ENCODE measurements at places on chromosomes 16 and 17.

- DNase-seq = no peak
Observed at GRCh38 chr16:7820816-7821215, 488.2 kb downstream of the RBFOX1 start.

GRCh38 chr16:12067714-12068401, 91.3 kb downstream of the SNX29 start:
- peak; percentile 91 for DNase-seq

DNA sequence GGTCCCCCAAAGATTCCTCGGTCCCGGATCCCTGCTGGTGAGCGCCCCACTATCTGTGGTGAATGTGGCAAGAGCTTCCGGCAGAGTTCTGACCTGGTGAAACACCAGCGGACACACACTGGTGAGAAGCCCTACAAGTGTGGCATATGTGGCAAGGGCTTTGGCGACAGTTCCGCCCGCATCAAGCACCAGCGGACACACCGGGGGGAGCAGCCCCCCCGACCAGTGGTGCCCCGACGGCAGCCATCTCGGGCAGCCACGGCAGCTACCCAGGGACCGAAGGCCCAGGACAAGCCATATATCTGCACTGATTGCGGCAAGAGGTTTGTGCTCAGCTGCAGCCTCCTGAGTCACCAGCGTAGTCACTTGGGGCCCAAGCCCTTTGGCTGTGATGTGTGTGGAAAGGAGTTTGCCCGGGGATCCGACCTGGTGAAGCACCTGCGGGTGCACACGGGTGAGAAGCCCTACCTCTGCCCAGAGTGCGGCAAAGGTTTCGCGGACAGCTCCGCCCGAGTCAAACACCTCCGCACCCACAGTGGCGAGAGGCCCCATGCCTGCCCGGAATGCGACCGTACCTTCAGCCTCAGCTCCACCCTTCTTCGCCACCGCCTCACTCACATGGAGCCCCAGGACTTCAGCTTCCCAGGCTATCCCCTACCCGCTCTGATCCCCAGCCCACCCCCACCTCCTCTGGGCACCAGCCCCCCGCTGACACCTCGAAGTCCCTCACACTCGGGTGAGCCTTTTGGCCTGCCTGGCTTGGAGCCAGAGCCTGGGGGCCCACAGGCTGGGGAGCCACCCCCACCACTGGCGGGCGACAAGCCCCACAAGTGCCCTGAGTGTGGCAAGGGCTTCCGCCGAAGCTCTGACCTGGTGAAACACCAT, 2.8 kb downstream of the ZNF48 start:
- DNase-seq = no peak

DNA sequence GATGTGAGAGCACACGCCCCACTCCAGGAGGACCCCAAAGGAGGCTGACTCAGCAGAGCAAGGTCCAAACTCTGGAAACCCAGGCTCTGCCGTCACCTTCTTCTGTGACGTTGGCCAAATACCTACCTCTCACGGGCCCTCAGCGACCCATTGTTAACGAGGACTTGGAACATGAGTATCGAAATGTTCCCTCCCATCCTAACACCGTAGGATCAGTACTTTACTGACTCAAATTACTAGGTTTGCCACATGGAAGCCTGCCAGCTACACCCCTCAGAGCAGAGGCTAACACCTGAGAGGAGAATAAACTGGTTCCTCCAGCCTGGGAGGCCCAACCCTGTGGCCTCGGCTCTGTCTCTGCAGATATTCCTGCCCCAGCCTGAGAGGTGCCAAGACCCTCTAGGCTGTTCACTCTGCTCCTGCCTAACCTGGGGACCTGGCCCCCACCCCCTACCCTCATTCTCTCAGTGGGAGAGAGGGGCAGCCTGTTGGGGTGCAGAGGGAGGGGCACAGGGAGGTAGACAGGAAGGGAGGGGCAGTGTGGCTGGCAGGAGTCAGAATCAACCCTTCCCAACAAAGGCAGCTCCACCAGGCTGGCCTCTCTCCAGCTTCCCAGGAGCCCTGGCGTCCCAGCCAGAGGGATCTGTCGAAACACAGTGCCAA, 4.4 kb downstream of the PITPNM3 start:
- DNase-seq = peak; percentile 30

GRCh38 chr17:75549246-75550138, 24.0 kb downstream of the LLGL2 start:
- no peak for DNase-seq

- no peak for DNase-seq
Observed at GRCh38 chr16:1288813-1289476, 20.5 kb upstream of the UBE2I start.

DNA sequence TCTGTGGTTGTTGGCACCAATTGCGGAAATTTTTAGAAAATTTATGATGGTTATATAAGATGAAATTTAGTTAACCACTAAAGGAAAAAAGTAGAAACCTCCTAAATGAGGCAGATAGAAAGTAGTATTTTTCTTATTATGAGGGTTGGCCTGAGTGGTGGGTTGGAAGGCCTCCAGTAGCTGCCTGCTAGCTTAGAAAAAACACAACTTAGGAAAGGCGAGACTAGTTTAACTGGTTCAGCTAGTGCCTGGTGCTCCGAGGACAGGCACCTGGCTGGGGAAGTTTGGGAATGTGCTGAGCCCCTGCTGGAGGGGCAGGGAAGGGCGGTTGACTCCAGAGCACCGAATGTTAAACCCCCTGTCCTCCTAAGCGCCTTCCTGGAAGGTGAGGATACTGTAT, 19.9 kb downstream of the LDHD start:
- no peak for DNase-seq

- no peak for DNase-seq
Observed at GRCh38 chr16:1174477-1175357, 21.8 kb downstream of the CACNA1H start.

DNA sequence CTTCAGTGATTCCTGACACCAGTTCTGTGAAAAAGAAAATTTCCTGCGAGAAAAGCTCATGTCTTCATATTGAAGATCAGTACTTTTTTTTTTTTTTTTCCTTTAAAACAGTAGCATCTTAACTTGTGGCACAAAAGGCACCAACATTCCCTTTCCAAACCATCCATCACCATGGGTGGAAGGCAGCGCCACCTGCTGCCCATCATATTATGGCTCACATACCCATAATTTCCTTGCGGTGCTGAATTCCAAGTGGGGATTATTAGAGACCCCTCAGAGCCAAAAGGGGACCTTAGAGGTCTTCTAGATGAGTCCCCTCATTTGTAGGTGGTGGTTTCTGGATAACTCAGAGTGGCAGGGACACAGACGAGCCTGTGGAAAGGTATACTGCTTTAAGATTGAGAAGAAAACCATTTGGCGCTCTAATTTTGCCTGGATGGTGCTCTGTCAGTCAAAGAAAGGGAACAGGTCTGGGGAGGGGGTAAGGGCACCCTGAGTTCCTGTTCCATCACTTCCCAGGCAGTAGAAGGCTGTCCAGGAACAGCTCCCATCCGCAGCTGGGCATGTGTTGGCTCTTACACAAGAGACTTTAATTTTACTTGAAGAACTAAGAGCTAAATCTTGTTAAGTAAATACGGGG, 7.9 kb upstream of the SOST start:
- DNase-seq = peak; percentile 73

GRCh38 chr17:27983853-27984252, 58.6 kb upstream of the NLK start:
- DNase-seq = no peak

DNA sequence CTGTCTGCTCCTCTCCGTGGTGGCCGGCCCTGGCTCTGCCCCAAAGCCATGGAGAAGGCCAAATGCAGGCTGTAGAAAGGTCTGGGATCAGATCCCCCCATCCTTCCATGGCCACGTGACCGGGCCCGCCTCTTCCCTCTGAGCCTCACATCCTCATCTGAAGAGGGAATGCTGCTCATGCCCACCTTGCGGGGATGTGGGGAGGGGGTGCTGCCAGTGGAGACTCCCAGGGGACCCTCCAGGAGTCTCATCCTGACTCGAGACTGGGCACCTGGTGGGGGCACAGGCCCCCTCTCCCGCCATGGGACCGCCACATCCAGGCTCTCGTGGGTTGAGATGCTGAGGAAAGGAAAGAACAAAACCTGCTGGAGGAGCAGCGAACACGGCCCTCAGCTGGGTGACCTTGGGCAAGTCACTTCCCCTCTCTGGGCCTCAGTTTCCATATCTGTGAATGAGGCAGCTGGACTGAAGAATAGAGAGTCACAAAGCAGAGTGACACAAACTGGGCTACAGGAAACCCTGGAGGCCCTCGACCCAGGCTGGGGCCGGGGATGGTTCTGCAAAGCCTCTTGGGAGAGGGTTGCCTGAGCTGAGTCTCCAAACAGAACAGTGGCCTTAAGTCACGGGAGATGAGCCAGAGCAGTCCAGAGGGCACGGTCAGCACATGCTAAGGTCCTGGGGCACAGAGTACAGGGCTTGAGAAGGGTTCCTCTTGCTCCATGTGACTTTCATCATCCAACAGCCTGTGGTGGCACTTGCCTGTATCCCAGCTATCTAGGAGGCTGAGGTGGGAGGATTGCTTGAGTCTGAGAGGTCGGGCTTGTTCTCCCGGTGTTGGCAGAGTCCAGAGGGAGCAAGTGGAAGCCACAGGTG, 30.1 kb downstream of the SOCS1 start:
- DNase-seq = no peak

- peak; percentile 73 for DNase-seq
Observed at GRCh38 chr16:87780385-87780989, 14.7 kb upstream of the KLHDC4 start.

DNA sequence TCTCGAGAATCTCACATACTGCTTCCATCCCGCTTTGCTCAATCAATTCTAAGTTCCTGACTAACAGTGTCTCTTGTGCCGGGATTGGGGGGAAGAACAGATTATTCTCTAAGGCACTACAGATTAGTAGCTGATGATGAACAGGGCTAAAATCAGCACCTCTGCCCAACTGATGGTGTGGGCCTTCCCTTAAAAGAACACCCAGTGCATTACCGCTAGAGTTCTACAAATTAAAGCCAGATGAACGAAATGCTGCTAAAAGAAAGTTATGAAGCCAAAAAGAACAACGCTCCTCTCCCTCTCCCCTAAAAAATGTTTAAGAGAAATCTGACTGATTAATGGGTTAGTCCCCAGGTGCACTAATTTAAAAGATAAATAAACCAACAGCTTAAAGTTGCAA, 4.4 kb downstream of the CDC27 start:
- peak; percentile 19 for DNase-seq

- DNase-seq = no peak
Observed at GRCh38 chr16:13076878-13077277, 175.5 kb downstream of the SHISA9 start.

DNA sequence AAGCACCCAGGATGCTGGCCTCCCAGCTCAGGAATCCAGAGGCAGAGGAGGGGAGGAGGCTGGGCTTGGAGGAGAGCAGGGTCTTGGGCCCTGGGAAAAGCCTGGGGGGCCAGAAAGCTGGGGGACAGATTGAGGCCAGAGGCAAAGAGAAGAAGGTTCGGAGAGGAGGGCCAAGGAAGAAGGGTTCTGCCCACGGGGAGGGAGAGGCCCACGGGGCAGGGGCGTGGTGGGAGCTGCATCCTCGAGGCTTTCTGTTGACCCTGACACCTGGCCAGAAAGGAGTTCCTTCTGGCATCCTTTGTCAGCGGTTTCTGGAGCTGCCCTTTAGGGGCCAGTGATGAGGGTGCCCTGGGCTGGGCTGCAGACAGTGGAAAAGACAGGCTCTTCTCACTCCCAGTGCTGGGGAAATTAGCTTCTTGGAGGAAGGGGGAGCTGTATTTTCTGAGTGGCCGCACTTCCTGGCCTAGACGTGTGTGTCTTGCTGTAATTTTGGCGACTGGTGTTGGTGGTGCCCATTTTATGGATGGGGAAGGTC, 308.7 kb downstream of the SEC14L1 start:
- no peak for DNase-seq

- no peak for DNase-seq
Observed at GRCh38 chr17:80204626-80205468, 15.3 kb downstream of the SGSH start.

DNA sequence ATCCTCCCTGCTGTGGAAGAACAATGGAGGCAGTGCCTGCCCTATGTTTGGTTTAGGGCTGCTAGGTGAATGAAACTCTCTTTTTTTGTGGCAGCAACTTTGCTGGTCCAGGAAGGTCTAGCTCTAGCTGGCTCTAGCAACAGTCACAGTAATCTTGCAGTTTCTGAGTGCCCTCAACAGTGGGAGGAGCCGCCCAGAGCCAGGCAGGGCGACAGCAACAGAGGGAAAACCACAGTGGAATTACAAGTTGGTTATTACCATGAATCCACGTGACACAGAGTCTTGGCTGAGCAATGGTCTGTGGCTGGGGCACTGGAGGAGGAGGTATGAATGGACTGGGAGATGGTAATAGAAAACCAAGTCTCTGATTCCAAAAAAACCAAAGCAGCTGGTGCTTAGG, 10.3 kb downstream of the HSPB9 start:
- peak; percentile 73 for DNase-seq

DNA sequence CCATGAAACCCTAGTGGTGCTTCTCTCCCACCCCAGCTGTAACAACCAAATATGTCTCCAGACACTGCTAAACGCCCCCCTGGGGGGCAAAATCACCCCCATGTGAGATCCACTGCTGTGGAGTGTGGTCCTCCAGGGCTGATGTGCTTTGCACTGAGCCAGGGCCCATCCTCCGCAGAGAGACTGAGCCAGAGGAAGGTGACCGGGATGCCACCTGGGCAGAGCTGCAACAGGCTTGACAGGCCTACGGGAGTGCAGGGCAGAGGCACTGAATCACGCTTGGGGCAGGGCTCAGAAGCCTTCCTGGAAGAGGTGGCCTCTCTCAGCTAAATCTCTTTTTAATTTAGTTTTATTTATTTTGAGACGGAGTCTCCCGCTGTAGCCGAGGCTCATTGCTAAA, 4.4 kb downstream of the GJD3 start:
- DNase-seq = no peak

DNA sequence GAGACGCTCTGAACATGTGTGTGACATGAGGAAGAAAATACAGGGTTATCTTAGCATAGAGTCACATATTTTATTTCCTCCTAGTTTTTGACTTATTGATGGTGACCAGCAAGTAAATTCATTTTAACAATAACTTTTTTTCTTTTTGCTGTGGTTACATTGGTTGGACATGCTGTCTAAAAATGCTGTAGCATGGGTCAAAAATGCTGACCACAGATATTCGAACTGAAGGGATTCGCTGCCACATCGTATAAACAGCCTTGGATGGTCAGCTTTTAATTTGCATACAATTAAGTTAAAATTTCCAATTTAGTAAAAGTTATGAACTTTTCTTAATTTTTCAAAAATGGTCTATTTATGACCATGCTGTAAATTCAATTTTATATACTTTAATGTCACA, 30.5 kb downstream of the RPGRIP1L start:
- DNase-seq = no peak

GRCh38 chr16:89371968-89372634, 118.3 kb downstream of the ANKRD11 start:
- no peak for DNase-seq

GRCh38 chr17:58391302-58391984, 25.9 kb downstream of the RNF43 start:
- DNase-seq = peak; percentile 67

DNA sequence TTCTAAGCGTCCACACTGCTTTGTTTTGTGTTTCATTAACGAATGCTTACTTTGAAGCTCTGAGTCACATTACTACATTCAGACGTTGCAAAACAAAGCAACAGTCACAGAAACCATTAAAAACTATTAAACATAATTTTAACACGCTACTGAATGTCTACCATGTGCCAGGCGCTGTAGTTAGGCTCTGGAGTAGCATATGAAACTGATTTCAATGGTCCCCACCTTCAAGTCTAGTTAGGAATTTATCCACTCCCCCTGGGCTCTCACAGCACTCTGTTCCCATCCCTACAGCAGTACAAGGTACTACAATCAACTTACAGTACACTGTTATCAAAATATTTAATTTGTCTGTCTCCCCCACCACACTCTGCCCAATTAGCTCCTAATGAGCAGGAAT, 631 bp downstream of the UTP6 start:
- peak; percentile 29 for DNase-seq

GRCh38 chr16:83100679-83101078, 473.9 kb downstream of the CDH13 start:
- peak; percentile 61 for DNase-seq

GRCh38 chr17:40517286-40517662, 15.9 kb upstream of the TNS4 start:
- no peak for DNase-seq

Measured in cardiac fibroblast (primary cell).